ENCODE measurements at places on chromosomes 2 and 18. TPM values are rescaled to one million over a fixed set of nuclear protein-coding genes. Genes with fewer than 3 reads are reported as not detected.

The LCT gene
- not detected for total RNA-seq

The CAVIN2 gene
- not detected for total RNA-seq

The SLC19A3 gene
- total RNA-seq: not detected

The TNFAIP6 gene
- 0.29 TPM for total RNA-seq

The ITGA4 gene
- 89.2 TPM for total RNA-seq

The MAPK4 gene
- total RNA-seq: not detected

DNA sequence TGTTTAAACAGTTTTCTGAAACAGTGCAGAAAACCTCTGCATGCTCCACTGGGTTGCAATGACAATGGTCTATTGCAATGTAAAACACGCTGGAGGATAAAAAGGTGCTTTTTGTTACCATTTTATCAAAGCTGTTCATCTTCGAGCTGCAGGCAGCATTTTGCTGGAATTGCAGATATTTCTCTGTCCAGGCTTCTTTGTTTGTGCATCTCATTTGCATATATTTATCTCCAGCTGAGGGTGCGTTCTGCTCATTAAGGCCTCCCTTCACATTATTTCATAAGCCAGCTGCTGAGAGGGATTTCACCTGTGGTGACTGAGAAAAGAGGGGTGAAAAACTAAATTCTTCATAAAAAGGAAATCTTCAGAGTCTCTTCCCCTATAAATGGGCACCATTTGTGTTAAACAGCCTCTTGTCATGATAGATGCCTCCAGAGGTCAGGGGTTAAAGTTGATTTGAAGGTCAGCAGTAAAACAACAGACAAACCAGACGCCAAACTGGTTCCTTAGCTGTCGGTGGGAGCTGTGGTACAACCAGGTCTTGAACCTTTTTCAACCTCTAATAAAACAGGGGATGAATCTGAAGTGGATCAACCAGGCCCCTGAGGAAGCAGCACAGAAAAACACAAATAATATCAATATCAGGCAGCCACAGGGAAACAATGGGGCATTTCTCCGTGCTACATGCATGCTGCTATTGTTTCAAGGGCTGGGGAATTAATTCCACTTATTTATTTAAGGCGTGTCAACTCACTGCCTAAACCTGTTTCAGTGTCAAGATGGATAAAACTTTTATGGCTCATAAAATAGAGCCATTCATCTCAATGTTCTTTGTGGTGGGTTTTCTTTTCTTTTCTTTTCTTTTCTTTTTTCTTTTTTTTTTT, 265.1 kb downstream of the MEIS1 start:
- no peak for DNase-seq

DNA sequence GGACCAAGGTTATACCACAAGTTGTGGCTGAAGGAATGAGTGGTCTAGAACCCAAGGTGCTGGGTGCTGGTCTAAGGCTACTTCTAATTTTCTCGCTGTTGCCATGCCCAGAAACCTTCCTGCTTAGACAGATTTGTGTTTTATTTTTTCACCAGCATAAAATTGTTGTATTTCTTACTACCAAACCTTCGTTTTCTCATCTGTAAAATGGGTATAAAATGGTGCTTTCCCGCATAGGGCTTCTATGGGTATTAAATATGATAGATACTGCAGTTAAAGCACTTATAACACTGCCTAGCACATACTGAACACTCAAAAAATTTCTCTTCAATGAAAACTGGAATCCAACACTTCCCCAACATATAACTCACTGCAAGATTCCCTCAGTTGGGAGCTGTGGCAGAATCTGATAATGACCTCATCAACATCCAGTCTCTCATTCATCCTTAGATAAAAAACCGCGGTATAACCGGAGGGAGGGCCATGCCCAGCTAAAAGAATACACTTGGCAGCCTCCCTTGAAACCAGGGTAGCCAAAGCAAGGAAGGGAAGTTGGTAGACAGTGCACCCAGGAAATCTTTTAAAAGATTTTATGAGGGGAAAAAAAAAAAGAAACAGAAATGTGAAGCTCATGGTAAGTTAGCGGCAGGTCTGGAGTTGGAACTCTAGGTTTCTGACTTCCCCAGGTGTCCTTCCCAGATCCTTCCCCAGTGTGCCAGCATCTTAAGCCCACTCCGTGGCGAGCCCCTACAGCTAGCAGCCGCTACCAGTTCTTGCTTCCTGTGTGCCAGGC, 1.2 kb downstream of the NEMP2 start:
- DNase-seq: peak; percentile 33

- no peak for DNase-seq
Measured at GRCh38 chr18:74994502-74995418, 214.2 kb downstream of the PTGR3 start.

DNA sequence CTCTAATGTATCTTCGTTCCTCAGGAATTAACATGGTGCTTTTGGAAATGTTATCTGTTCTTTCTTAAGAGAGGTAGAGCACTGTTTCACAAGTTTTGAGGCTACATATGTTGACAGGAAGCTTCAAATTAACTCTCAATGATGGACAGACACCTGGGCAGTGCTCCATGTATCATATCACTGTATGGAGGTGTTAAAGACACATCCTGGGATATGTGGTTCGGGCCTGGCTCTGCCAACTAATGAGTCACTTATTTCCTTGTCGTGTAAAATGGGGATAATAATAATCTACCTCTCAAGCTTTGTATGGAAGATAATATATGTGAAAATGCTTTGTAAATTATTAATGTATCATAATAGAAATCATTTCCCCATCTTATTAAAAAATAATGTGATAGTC, 90.2 kb downstream of the PARD3B start:
- no peak for DNase-seq

- no peak for DNase-seq
Measured at GRCh38 chr2:188786368-188786841, 187.8 kb upstream of the COL3A1 start.

DNA sequence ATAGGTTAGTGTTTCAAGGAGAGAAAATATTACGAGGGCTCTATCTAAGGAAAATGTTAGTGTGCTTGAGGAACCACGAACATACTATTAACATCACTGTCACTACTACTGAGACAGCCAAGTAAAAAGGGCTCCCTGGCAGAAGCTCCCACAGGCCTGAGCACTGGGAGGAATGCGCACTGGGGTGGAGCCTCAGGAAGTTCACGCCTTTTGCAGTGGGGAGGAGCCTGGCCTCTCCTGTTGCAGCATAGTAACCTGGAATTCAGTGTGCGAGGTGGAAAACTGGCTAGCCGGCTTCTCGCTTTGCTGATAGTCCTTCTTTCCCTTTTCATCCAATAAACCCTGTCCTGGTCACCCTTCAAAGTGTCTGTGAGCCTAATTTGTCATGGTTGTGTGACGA, 250.3 kb downstream of the ERBB4 start:
- no peak for DNase-seq

DNA sequence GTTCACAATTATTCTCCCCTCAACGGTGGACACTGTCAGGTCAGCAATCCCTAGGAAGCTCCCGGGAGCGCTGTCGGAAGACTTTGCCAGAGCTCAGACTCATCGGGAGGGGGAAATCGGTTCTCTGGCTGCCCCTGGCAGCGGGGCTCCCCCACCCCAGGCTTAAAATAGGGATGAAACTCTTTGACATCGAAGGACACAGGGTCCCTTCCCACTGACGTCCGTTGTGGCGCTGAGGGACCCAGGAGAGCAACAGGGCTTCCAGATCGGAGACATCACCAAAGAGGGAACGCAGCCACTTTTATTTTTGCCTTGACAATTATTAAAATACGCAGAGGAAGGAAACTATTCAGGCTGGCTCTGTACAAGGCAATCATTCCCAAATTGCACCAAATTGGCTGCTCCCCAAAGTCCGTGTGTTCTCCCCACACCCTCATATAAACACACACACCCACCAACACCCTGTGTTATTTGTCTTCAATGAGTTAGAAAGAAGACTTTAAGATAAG, 249.0 kb downstream of the CDH20 start:
- no peak for DNase-seq

DNA sequence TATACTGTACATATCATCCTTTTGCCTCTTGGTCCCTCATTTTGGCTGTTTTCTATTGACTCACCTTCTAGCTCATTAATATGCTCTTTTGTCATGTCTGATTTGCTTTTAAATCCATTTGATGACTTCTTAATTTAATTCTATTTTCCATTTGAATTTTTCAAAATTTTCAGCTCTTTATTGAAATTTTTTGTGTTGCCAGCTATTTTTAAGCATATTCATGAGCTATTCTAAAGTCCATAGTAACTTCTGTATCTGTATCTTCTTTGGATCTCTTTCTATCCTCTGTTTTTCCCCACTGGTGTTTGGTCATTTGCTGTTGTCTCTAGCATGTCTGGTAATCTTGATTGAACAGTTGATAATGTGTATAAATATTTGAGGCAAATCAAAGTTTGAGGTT, 227.8 kb downstream of the NDUFA10 start:
- no peak for DNase-seq

DNA sequence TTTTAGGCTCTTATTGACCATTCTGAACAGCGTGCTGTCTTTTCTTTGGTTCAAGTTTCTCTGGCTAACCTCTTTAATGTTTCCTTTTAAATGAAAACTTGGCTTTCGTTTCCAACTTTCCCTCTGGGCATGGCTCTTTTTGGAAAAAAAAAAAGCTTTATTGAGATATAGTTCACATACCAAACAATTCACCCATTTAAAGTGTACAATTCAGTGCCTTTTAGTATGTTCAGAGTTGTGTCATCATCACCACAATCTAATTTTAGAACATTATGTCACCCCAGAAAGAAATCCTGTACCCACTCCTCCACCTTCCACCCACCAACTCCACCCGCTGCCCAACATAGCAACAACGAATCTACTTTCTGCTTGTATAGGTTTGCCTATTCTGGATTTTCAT, 322.4 kb downstream of the ADCYAP1 start:
- DNase-seq: no peak

DNA sequence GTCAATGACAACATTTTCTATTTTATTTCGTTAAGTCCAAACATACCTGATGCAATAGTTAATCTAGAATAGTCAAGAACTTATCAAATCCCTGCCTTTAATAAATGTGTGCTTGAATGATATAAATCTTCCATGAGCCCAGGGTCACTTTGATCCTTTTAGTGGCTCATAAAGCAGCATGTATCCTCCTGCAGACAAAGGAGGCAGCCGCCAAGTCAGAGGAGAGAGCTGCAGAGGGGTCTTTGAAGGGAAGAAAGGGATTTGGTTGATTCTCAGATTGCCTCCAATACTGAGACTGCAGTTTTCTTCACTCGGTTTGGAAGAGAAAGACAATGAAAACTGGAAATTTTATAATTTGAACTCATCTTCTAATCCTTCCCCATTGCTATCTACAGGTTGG, 378.4 kb upstream of the PIK3C3 start:
- no peak for DNase-seq

DNA sequence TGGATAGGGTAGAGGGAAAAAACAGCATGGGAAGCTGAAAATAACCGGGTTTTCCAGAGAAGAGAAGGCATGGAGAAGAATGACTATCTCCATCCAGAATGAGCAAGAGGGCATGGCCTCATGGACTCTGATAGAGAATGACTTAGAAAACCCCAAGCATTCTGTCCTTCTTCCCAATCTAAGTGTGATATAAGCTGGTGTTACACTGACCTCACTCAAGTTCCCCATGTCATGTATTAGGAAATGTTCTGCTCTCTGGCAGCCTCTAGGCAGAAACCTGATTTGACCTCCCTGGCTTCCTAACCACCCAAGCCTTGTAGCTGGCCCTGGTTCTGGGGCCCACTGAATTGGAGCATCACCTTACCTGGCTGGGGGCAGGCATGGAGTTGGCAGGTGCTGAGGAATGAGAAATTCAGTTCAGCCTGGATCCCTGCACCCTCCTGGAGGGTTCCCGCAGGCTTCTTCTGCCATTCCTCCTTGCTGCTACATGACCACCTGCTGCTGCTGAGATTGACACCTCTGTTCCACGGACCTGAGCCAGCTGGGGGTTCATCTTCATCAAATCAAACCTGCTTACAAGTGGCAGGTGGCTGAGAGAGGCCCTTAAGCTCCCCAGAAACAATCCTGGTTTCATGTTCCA, 5.2 kb upstream of the SIGLEC15 start:
- DNase-seq: no peak

GRCh38 chr18:44502790-44503189, 177.9 kb upstream of the SETBP1 start:
- no peak for DNase-seq

Measured in activated B cell treated with CpG ODN at 0.5 μM for 24 hours (primary cell).